ENCODE measurements at places on chromosomes 16 and 17.
A peak's percentile ranks its signal among the peaks of the same experiment; 100 is the strongest.

DNA sequence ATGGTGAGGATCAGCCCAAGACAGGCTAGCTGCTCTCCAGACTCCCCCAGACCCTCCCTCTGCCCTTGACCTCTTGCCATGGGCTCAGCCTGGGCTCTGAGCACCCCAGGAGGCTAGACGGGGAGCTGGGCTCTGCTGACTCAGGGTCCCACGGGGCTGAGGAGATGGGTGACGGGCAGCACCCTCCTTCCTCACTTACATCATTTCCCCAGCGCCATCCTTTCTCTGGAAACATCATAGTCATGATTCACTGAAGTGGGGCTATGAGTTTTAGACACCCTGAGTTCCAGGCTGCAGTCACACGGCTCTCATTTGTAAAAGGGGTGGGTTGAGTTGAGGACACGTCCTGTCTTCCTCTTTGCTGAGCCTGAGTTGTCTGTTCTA is 3.0 kb upstream of the ITGAX start:
- no peaks in the 10 kb centered on the region for H3K27me3 ChIP-seq
- H3K27ac ChIP-seq = peak overlapping the region; percentile 36
- no peak overlapping the region for H3K4me3 ChIP-seq

DNA sequence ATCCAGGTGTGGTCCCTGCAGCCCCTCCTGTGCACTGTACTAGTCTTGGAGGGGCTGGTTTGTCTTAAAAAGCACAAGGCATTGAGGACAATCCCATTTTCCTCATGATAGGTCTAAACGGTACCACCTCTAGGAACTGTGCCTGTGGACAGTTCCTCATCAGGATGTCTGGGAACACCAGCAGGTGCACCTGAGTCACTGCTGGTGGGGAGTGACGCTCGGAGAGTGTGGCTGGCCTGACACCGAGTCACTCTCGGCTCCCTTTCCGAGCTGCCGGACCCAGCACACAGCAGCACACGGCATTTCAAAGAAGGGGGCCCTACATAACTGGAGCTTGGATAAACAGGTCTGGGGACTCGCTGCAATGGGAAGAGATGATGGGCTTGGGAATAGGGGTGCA is 25.6 kb downstream of the LRRC75A start:
- H3K27me3 ChIP-seq = no peaks in the 10 kb centered on the region
- no peaks in the 10 kb centered on the region for H3K36me3 ChIP-seq
- H3K4me3 ChIP-seq = no peak overlapping the region
- H3K4me1 ChIP-seq = peaks cover 28% of the 10 kb centered on the region
- DNase-seq = peak; percentile 57

- H3K4me1 ChIP-seq = no peaks in the 10 kb centered on the region
- H3K27me3 ChIP-seq = no peaks in the 10 kb centered on the region
- no peak overlapping the region for H3K4me3 ChIP-seq
- no peaks in the 10 kb centered on the region for H3K36me3 ChIP-seq
Measured at GRCh38 chr17:27748360-27748825, 51.9 kb downstream of the NOS2 start.

DNA sequence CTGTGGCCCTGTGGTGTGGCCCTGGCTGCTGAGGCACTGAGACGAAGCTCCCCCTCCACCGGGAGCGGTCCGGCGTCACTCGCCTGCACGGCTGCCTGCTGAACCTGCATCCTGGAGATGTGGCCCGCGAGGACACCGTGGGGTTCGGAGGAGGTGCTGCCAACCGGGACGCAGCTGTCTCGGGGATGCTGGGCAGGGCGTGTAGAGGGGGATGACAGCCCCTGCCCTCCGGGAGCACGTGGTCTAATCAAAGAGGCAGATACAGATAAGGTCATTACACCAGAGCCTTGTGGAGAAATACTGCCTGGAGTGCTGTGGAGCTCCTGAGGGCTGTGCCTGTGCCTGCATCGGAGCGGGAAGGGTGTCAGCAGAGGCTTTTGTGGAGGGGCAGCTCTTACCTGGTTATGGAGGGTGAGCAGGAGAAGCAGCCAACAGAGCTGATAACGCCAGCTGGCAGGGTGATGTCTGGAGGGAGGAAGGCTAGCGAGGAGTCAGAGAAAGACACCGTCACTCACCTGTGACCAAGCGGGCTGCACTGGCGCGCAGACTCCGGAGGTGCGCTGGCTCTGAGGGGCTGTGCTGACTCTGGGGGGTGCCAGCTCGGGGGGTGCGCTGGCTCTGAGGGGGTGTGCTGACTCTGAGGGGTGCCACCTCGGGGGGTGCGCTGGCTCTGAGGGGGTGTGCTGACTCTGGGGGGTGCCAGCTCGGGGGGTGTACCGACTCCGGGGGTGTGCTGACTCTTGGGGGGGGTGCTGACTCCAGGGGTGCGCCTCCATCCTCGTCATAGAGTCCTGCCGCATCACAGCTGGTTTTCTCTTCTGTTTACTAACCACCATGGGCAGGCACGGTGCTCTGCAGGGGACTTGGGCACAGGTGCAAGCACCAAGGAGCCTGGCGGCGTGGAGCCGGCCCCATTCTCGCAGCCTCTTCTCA is 104.7 kb upstream of the CHMP6 start:
- no peaks in the 10 kb centered on the region for H3K27me3 ChIP-seq
- H3K27ac ChIP-seq = no peak overlapping the region
- H3K4me3 ChIP-seq = no peak overlapping the region
- no peaks in the 10 kb centered on the region for H3K4me1 ChIP-seq
- H3K36me3 ChIP-seq = peaks cover 6% of the 10 kb centered on the region

Data from colonic mucosa (tissue), 4 donors.